ENCODE measurements at places on chromosomes 6 and 20. TPM values are rescaled to one million over a fixed set of nuclear protein-coding genes. Genes with fewer than 3 reads are reported as not detected.

DNA sequence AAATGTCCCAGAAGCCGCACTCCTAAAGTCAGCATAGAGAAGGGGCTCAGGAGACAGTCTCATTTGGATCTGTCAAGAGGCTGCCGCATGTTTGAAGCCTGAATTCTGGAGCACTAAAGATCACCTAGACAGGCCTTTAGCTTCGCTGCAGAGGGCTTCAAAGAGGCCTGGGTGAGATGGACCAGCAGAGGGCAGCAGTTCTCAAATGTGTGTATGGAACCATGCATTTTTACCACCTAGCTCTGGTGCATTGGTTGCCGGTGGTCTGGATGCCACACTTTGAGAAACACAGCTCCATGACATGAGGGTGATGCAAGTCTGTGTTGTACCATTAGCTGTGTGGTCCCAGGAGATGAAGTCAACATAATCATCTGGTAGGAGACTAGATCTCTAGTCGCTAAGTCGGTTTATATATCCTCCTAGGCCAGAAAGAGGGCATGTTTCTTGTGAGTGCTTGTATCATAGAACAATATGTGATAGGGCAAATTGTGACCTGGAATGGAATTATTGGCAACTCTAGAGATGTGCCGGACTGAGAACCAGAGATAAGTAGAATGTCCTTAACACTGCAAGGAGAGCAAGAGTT is 64.8 kb downstream of the KIAA0319 start:
- peak; percentile 76 for DNase-seq

DNA sequence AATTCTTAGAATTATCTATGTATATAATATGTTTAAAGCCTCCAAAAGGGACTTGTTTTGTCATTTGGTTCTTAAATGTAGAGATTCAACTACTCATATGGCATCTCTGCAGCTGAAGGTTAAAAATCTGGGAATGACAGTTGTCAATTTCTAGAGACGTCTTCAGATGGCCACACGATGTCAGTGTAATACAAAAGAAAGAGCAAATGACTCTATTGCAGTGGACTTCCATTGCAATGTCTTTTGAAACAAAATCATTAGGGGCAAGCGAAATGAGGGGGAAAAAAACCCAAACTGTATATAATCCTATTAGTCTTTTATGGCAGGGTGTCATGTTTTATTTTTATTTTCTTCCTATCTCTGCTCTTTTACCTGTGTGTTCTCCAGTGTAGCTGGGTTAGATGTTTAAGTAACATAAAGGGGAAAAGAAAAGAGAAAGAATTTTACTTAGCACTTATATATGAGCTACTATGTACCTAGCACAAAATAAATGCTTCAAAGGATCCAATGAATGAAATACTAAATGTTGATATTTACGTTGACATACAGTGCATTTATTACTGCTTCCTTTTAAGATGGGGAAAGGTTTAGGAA is 26.2 kb downstream of the CCN2 start:
- DNase-seq, result no peak

DNA sequence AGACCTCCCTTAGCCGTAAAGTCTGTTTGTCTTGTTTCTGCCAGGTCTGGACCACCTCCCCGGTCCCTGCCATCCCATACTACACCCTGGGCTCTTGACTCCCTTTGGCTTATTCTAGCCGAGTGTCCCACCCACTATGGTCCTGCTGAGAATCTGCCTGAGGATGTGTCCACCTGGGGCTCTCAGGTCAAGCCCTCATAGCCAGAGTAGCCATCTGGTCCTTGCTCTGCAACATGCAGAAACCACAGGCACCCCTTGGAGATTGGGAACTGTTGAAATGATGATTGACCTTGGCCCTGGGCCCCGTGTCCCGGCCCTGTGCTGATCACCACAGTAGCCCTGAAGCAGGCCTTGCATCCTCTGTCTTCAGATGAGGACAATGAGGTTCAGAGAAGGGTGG is 44.0 kb downstream of the VSTM2L start:
- DNase-seq, result no peak

DNA sequence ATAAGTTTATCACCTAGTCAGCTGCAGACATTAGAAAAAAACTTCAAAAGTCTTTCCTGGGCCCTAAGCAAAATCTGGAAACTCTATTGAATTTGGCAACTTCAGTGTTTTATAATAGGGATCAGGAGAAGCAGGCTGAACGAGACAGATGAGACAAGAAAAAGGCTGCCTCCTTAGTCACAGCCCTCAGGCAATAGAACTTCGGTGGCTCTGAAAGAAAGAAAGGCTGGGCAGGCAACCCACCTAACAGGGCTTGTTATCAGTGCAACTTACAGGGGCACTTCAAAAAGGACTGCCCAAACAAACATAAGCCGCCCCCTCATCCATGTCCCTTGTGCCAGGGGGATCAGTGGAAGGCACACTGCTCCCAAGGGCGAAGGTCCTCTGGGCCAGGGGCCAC is 657.9 kb upstream of the HS3ST5 start:
- DNase-seq, result no peak

GRCh38 chr6:75350156-75350555 is 65.6 kb upstream of the TMEM30A start:
- DNase-seq, result no peak

GRCh38 chr6:136230219-136230853 is 19.8 kb downstream of the MTFR2 start:
- no peak for DNase-seq

DNA sequence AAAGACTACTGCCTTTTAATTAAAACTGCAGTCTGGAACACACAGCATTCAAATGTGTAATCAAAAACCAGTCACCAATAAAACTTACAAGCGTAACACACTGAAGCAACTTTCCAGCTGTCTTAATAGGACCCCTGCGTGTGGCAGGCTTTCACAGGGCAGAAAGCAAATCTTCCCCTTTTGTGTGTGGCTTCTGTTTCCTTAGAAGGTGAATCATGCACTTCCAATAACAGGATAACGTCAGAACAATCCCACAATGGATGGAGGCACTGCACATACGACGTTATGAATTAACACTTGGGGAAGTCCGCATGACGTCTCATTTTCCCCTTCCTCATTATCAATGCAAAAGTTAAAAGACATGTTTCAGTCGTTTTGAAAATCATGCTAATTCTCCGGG is 44.8 kb downstream of the INSM1 start:
- DNase-seq, result peak; percentile 35

- no peak for DNase-seq
Observed at GRCh38 chr6:118788702-118789101, 105.2 kb upstream of the ASF1A start.

DNA sequence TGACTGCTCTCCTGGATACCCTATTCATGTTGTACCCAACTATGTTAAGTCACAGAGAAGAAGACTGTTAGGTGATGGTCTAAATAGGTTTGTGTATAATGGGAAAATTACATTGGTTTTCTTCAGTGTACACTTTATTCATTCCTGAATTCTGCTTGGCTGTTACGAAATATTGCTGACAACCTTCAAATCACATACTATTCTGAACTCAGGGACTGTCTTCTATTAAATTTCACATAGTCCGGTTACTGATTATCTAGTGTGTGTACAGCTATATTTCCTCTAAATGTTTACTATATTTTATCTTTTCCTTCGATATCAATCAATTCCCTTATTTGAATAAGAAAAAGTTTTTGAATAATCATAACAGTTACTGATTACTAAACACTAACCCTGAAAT is 1090.3 kb upstream of the CITED2 start:
- no peak for DNase-seq

ZNF391 gene
- 3.9 TPM for total RNA-seq

ZSCAN16 gene
- total RNA-seq, result 5.1 TPM

HINT3 gene
- total RNA-seq, result 15.2 TPM

SLC35D3 gene
- total RNA-seq, result not detected

HSPA12B gene
- total RNA-seq, result not detected

TRIM10 gene
- not detected for total RNA-seq

SLC17A2 gene
- total RNA-seq, result not detected

RFX6 gene
- not detected for total RNA-seq

Data from activated T-cell treated with anti-CD3 and anti-CD28 coated beads, Interleukin-2, amount 50 U/mL, for 72 hours (primary cell).